ENCODE measurements at places on chromosomes 5 and 9.

DNA sequence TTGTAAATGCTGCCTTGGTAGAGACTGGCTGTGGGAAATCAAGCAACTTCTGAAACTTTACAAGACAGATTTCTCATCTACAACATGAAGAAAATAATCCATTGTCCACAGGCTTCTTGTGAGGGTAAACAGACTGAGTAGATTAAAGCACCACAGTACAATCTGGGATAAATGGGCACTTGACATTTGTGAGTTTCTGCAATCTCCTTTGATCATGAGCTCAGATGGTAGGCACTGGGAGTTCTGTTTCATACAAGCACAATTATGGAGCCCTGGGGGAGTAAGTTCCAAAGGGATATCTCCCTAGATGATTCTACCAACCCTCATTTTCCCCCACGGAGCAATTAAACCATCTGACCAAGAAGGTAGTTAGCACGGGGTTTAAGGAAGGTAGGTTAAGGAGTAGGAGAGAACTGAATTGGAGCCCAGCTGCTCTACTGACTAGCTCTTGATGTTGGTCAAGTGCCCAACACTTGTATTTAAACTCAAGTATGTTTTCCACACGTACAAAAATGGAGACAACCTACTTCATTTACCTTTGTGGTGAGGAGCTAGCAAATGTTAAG lies 479.5 kb upstream of the TNC start:
- DNase-seq: no peak

- no peak for DNase-seq
Measured at GRCh38 chr5:16812911-16813310, 123.2 kb downstream of the MYO10 start.

- no peak for DNase-seq
Measured at GRCh38 chr9:126945682-126946081, 31.1 kb downstream of the RALGPS1 start.

- DNase-seq: no peak
Measured at GRCh38 chr9:11933926-11934325, 759.3 kb upstream of the TYRP1 start.

DNA sequence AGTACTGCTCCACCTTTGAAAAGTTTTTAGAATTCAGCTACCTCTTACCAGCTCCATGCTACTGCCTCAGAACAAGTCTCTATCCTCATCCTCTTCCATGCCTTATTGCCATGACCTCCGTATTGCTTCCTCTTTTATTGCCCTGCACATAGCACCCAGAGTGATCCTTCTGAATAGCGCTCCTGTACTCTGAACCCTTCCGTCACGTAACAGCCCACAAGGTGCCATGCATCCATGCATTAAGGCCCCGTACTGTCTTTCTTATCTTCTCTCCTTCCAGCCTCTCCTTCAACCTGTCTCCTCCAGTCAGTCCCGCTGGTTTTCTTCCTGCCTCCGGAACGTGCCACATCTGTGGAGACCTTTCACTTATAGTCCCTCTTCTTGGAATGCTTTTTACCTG lies 273.3 kb upstream of the SEMA6A start:
- no peak for DNase-seq

GRCh38 chr5:82641331-82642003 lies 363.3 kb upstream of the RPS23 start:
- DNase-seq: peak; percentile 95

DNA sequence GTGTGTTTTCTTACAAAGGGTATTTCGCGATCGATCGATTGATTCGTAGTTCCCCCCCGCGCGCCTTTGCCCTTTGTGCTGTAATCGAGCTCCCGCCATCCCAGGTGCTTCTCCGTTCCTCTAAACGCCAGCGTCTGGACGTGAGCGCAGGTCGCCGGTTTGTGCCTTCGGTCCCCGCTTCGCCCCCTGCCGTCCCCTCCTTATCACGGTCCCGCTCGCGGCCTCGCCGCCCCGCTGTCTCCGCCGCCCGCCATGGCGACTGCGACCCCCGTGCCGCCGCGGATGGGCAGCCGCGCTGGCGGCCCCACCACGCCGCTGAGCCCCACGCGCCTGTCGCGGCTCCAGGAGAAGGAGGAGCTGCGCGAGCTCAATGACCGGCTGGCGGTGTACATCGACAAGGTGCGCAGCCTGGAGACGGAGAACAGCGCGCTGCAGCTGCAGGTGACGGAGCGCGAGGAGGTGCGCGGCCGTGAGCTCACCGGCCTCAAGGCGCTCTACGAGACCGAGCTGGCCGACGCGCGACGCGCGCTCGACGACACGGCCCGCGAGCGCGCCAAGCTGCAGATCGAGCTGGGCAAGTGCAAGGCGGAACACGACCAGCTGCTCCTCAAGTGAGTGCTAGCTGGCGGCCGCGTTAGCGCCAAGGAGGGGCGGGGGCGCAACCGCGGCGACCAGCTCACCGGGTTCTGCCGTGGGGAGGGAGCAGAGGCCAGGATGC lies 480 bp downstream of the LMNB1 start:
- peak; percentile 21 for DNase-seq

GRCh38 chr5:134527961-134528424 lies 2.5 kb downstream of the JADE2 start:
- no peak for DNase-seq

- DNase-seq: no peak
Measured at GRCh38 chr9:93129691-93130500, 4.2 kb downstream of the NINJ1 start.

- DNase-seq: no peak
Measured at GRCh38 chr9:137170486-137171148, 766 bp upstream of the LRRC26 start.

Data from skin of body (tissue), 3 donors.